Inflammatory macrophage treated with lipopolysaccharide for 1 hour (primary cell): ENCODE measurements at places on chromosomes 3 and 15.
A peak's percentile ranks its signal among the peaks of the same experiment; 100 is the strongest.

GRCh38 chr15:96392380-96393208, 62.1 kb downstream of the NR2F2 start:
- DNase-seq = no peak

GRCh38 chr15:94206463-94207167, 24.7 kb upstream of the MCTP2 start:
- peak; percentile 70 for DNase-seq

DNA sequence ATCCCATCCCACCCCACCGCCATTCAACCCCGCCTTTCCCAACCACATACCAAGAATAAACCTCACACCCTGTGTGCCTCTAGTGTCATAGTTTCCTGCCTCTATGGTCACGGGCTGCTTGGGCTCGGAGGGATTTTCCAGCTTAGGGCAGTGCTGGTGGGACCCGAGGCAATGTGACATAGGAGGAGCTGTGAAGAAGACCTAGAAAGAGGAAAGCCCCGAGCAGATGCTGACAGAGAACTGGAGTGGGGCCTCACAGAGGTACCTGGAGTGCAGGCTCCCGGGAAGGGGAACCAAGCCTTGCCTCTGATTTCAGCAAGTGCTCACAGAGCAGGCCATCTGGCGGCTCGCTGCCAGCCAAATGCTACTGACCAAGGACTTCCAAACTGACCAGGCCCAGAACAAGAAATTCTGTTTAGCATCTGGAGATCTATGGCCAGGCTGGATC, 27.5 kb downstream of the BHLHE40 start:
- peak; percentile 99 for DNase-seq

DNA sequence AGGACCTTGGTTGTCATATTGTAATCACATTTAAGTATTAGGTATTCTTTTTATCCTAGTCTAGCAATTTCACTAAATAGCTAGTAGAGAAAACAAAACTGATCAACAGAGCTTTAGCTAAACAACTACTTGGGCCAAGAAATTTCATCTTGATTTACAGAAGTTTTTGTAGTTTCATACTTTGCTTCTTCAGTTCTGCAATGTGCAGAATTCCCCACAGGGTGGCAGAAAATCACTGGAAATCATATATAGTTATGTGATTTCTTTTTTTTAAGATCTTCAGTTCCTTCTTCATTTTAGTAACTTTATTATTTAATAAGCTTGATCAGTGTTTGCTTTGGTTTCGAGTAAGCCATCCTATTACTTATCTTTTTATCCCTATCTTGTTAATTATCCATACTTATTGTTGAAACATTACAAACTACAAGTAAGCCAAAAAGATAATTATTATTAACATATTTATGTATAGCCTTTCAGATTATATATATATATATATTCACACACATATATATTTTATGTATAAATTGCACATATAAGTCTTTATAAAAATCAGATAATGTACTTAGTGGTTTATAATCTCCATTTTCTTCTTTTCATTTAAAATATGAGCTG, 2.2 kb upstream of the BNIP2 start:
- peak; percentile 87 for DNase-seq

DNA sequence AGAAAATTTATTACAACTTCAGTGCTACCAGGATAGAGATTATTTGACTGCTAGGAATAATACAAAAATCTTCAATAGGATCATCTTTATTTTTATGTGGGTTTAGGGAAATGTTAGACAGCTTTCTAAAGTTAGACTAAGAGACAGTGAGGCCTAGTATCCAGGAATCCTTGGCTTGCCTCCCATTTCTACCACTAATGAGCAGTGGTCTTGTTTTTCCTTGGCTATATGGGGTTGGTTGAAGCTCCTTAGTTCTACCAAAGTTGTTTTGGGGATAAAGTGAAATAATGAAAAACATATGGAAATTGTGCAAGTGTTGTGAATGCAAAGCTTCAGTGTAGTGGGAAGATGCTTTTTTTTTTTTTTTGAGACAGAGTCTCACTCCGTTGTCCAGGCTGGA, 16.8 kb downstream of the AP4E1 start:
- DNase-seq = no peak
